ENCODE measurements at places on chromosomes 13 and 19.

DNA sequence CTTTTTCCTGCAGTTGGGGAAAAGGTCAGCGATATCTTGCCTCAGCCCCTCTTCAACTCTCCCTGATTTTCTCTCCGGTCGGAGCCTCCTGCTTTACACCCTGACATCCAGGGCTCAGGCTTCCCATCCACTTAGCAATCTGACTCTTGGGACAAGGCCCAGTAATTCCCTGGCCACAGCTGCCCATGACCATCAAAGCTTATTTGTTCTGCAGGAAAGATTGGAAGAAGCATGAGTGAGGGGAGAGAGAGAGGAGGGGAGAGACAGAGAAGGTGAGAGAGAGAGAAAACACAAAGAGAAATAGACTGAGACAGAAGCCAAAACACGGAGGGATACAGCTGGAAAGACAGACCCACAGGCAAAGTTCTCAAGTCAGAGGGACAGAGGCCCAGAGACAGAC, 13.7 kb downstream of the SYT3 start:
- DNase-seq, result no peak

GRCh38 chr19:791567-792305, 5.5 kb upstream of the PTBP1 start:
- DNase-seq, result no peak

GRCh38 chr19:46635920-46636761, at the start of gene GNG8:
GNG8 (minus strand) TSS chr19:46636202; CDS start chr19:46634682, 1,520 bp downstream.
- DNase-seq, result no peak

DNA sequence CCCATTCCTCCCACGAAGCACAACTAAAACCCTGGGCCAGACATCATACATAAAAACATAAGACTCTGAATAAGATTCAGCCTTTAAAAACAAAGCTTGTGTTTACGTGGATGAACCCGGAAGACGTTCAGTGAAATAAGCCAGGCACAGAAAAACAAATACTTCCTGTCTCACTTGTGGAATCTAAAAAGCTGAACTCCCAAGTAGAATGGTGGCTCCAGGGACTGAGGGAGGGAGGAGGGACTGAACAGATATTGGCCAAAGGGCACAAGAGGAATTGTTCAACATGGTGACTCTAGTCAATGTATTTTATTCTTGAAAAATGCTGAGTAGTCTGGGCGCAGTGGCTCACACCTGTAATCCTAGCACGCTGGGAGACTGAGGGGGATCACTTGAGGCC, 35.7 kb upstream of the TPM4 start:
- no peak for DNase-seq

DNA sequence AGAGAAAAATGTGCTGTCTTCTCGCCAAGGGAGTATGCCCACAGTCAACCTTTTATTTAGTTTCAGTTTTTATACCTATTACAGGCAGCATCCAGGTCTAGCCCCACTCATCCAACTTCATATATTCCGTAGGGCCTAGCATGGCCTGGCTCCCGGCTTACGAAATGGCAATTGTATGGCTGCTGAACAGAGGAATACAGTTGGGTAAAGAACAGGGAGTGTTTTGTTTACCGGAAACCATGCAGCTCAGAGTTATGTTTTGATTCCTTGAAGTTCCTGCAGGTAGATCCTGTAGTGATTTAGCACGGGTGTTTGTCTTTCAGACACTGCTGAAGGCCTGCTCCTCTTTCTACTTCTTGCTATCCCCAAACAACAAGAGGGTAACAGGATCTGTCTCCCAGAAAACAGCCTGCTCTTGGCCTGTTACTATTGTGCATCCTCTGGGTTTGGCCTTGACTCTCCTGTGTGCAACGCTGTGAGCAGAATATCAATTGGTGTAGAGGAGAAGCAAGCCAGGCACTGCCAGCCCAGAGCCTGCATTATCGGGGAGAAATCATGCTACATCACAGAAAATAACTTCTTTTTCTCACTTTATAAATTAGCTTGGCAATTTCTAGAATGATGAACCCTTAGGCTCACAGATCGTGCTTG, 32.4 kb downstream of the OLFM4 start:
- DNase-seq, result no peak

DNA sequence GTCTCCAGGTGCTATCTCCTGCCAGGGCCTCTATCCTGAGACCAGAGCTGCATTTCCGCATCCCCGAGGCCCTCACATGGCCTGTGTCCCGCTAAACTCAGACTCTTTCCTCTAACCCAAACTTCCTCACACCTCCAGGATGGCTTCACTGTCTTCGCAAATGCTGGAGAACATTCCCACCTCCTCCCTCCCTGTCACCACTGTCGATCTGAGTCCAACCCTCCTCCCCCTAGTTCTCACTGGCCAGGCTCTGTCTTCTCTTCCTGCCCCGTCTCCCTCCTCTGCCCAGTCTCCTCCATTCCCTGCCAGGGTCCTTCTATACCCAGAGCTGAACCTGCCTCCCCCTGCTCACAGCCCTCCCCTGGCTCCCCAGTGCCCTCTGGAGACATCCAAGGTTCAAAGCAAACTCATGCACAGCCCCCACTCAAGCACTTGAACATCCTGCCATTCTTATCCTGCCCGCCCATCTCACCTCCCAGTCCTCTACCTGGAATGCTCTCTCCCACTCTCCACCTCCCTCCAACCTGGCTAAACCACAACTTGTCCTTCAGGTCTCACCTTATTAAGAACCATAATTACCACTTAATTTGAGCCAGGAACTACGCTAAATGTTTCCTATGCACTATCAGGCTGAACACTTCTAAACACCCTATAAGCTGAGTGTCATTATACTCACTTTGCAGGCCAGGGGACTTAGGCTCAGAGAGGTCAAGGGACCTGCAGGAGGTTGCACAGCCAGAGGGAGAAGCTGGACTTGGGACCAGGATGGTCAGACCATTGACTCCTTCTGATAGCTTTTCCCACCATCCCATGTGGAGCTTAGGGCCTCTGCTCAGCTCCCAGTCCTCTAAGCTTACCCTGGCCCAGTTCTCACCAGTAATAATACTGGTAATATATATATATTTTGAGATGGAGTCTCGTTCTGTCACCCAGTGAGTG, 961 bp upstream of the VSIG10L start:
- no peak for DNase-seq
